Activated CD4-positive, alpha-beta T cell treated with anti-CD3 and anti-CD28 coated beads, Interleukin-2, amount 50 U/mL, for 48 hours (primary cell): ENCODE measurements at places on chromosomes 11 and 22.

GRCh38 chr22:38132136-38132535 is 21.7 kb upstream of the BAIAP2L2 start:
- no peak for DNase-seq

DNA sequence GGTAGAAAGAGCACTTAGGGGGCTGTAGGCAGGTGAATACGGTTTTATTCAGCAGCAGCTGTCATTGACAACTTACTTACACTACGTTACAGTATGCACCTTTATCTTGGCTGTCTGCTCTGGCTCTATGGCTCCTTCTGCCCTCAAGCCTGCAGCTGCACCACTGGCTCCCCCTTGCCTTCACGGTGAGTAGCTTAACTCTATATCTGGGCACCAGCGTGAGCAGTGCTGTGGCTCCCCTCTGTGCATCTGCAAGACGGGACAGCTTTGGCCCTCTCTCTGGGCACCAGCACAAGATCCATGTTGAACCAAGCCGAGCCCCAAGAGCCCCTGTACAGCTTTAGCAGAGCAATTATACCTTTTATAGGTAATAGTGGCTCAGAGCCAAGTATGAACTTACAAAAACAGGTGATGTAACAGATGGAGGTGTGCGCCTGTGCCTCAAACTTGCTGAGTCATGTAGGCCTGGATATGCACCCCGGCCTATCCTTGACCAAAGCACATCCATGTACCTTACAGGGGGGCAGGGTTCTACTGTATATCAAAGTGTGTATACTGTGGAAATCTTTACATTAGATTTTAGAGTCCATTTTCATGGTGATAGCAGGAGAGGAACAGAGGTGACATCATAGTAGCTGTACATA is 96.9 kb upstream of the CTSC start:
- no peak for DNase-seq

DNA sequence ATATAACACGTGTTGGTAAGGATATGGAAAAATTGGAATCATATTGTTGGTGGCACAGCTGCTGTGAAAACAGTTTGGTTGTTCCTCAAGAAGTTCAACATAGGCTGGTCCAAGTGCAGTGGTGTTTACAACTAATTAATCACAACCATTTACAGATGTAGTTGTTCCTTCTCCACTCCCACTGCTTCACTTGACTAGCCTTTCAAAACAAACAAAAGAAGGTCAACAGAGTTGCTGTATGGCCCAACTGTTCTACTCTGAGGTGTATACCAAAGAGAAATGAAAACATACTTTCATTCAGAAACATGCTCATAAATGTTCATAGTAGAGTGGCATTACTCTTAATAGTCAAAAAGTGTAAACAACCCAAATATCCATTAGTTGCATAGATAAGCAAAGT is 36.6 kb upstream of the ACAT1 start:
- DNase-seq: no peak

DNA sequence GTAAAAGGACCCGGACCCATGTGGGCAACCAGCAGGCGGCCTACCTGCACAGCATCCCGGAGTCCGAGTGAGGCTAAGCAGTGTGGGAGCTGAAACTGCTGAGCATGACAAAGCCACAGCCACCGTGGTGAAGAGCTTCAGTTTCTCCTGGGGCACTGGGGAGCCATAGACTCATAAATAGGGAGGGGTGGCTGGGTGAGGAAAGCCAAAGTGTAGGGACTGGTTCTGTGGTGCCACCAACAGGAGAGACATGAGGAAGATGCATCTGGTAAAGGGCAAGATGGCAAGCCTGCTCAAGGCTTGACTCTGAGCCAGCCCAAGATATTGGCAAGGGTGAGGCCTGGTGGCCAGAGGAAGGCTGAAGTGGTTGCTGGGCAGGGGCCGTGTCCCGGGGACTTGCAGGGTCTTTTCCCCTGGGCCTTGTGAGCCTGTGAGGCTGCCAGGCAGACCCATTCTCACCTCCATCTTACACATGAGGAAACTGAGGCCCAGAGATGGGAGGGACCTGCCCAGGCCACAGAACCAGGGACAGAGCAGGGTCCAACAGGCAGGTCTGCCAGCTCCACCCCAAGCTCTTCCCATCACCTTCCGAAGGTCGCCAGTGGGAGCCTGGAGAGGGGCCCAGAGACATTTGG is 30.4 kb downstream of the CYTH4 start:
- peak; percentile 42 for DNase-seq

- no peak for DNase-seq
Measured at GRCh38 chr22:23036684-23037428, 33.5 kb upstream of the GNAZ start.

DNA sequence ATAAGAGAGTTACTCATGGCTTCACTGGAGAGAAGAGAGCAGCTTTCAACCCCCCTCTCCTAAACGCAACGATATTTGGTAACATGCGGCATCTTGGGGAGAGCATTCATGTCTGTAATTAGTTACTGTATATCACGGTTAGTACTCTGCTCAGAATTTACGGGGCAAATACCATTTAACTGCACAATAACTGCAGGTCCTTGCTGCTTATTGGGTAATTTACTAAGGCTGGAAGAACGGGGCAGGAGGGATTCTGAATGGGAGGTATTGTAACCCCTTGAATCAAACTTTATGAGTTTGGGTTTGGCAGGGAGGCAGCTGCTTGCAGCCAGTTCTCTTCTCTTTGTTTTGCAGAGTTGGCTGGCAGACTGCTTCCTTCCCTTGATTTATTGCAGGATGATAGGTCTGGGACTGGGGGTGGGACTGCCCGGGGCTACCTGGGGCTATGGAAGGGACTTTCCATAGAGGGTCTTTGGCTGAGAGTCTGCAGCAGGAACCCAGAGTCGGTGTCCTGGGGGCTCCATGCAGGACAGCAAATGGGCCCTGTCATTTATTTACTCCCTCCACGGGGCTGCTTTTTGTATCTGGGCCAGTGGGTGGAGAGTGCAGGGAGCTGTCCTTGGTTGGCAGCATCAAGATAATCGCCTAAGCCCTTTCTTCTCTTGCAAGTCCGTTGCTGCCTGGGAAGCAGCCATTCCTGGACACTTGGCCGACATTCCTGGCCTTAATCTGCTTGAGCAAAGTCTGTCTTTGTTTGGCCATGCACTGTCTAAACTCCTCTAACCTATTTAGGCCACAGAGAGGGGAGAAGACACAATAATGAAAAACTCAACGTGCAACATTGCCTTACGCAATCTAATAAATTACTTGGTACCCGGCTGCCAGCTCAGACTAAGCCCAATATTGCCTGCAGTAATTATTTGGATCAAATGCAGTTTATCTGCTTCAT is 188.9 kb downstream of the ST3GAL4 start:
- no peak for DNase-seq

GRCh38 chr22:20859615-20860014 is 808 bp downstream of the SNAP29 start:
- DNase-seq: no peak

- peak; percentile 99 for DNase-seq
Measured at GRCh38 chr11:3854977-3855807, at the start of gene STIM1. Gene STIM1, plus strand, starts transcription at chr11:3855664. Its CDS starts 607 bp downstream, at chr11:3856271.
